Hepatic stellate cell (primary cell): ENCODE measurements at places on chromosomes 5 and 9.

DNA sequence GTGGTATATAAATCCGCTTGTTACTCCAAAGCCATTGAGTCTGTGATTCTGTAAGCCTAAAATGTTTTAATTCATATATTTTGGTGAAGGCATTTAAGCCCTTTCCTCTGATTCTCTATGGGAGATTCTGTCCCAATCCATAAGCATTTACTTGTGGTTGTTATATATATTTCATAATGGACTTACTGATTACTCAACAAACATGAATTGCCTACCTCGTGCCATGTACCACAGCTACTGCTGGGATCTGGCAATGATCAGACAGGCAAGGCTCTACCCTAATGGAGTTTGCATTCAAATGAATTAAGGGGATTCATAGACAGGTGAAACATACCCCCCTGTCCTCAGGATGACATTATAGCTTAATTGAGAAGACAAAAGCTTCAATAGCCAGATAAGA is 54.5 kb downstream of the C9orf152 start:
- no peak for DNase-seq

DNA sequence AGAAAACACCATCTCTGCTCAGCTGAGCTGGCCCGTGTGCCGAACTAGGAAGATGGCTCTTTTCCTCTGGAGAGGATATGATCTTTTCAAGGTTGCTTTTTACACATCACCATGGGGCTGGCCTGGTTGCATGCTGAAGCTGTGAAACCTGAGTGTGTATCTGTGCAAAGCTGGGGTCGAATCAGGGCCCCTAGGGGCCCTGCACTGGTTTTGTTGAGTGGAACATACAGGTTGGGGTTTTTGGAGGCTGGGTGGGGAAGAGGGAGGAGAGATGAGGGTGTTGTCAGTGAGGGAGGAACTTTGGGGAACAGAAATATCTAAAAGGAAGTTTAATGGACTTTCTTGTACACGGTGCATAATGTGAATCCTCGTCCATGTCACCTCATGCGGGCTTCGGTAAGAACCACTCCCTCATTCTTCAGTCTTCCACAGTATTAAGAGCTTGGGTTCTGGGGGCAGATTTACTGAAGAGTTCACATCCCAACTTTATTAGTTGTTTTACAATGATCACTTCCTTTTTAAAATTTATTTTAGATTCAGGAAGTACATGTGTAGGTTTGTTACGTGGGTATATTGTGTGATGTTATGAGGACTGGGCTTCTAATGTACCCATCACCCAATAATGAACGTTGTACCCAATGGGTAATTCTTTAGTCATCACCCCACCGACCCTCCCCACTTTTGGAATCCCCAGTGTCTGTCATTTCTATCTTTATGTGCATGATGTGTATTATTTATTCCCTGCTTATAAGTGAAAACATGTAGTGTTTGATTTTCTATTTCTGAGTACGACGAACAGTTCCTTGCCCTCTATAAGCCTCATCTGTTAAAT is 238.2 kb downstream of the NR3C1 start:
- DNase-seq: no peak

- peak; percentile 4 for DNase-seq
Measured at GRCh38 chr5:35230038-35230611, at the start of gene PRLR. Gene PRLR, minus strand, starts transcription at chr5:35230487. Its CDS starts 140,867 bp downstream, at chr5:35089620.

DNA sequence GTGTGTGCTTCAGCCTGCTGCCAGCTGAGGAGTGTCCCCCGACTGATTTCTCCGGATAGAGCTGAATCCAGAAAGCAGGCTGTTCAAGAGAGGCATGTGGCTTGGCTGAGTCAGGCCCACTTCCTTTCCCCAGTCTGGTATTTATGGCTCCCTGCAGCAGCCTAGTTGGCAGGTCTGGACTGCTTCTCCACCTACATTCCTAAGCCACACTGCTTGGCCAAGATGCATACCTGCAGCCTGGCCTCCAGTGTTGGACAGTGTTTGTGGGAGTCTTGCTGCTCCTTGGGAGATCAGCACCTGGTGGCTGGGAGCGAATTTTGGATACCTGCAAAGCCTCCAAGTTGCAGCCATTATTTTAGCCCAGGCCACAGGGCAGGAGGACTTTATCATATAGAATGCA is 670.8 kb downstream of the ACTL7B start:
- no peak for DNase-seq

DNA sequence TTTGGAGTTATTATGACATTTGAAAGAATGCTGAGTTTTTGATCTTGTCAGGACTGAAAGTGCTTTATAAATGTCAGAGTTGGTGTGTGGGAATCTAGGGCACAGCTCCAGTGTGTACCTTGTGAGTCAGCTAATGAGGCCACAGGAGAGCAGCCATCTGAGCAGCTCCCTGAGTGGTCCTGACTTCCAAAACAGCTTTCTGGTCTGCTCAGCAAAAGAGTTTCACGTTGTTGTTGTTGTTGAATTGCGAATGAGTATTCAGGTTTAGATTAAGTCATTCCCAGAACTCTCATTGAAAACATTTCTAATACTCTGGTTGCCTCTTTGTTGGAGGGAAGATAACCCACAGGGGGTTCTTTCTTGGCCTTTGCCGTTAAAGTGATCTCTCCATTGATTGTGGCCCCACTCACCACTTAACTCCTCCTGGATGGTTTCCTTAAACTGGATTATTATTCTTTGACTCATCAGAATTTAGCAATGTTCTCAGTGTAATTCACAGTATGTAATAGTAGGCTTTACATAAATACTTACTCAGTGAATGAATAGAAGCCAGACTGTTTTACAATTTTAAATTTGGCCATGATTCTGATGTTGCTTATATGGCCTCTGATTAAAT is 125.1 kb upstream of the SGCD start:
- no peak for DNase-seq

GRCh38 chr5:41707853-41708603 is 162.2 kb downstream of the OXCT1 start:
- peak; percentile 44 for DNase-seq

DNA sequence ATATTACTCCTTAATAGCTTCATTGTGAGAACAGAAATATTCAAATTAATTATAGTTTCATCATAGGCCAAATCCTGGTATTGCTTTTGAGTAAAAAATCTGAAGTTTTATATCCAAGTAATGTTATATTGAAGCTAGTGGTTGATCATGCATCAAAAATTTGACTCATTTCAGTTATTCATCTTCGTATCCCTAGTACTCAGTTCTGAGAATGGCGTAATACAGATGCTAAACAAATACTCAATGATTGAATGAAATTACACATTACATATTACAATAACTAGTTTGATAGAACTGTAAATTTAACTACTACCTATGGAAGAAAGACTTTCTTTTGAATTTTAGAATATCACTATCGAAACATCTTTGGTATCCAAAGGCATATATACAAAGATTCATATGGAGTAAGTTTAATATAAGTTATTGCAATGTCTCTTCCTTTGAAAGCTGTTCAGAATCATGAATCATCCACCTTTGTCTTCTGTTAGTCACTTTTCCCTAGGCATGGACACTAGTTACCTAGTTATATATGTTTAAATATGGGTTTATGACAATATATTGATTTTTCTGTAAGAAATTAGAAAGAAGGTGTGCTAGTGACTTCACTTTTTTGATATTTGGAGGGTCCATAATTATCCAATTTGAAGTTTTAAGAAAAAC is 5.0 kb upstream of the ZNF462 start:
- no peak for DNase-seq

GRCh38 chr9:76720245-76720644 is 44.0 kb upstream of the PCA3 start:
- DNase-seq: no peak

DNA sequence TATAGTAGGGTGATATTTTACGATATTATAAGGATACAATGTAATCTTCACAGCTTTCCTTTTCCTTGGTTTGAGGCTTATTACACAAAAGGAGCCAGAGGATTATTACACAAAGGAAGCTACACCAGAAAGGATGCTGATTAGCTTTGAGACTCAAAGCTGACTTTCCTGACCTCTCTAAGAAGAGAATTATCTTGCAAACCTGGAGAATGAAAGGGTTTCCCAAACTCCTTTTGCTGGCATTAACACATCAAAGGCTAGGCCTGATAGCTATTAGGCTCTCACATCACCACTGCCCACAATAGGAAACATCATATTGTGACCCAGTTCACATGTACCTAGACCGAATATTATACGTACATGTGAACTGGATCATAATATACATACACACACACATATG is 34.2 kb upstream of the CHD1 start:
- DNase-seq: no peak

- no peak for DNase-seq
Measured at GRCh38 chr5:115501464-115502210, 42.9 kb downstream of the FEM1C start.

DNA sequence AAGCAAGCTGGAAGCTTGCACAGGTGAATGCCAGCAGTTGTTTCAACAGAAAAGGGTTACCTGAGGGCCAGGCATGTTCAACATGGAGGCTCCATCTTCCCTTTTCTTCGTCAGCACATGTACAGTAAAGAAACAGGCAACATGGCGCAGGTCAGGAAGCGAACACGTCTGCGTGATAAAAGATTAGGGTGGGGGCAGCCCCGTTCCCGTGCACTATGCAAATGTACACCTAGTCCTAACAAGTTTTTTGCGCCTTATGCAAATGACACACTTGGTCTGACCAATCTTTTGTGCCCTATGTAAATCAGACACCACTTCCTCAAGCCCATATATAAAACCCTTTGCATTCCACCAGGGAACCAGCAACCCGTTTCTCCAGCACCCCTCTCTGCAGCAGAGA is 452.1 kb upstream of the PTPRD start:
- DNase-seq: no peak

DNA sequence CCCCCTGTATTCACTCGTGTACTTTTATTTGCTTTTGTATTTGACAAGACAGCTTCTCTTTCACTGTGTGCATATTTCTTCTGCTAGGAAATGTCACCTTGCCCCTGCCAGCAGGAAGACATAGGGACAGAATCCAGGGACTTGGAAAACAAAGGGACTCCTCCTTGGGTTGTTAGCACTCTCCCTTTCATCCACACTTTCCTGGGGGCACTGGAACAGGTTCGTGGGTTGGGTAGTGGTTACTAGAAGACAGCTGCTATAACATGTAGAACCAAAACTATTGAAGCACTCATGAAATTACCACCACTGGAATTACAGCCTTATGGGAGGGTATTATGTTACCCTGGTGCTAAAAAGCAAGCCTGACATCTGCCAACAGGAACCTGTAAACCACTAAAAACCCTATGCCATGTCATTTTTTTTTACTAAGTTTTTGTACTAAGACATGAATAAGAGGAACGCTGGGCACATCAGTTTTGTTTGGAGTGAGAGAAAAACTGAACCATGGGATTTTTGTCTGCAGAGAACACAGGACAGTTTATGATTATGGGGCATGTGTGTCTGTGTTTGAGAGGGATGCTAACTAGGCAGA is 4.7 kb upstream of the CCL28 start:
- no peak for DNase-seq

DNA sequence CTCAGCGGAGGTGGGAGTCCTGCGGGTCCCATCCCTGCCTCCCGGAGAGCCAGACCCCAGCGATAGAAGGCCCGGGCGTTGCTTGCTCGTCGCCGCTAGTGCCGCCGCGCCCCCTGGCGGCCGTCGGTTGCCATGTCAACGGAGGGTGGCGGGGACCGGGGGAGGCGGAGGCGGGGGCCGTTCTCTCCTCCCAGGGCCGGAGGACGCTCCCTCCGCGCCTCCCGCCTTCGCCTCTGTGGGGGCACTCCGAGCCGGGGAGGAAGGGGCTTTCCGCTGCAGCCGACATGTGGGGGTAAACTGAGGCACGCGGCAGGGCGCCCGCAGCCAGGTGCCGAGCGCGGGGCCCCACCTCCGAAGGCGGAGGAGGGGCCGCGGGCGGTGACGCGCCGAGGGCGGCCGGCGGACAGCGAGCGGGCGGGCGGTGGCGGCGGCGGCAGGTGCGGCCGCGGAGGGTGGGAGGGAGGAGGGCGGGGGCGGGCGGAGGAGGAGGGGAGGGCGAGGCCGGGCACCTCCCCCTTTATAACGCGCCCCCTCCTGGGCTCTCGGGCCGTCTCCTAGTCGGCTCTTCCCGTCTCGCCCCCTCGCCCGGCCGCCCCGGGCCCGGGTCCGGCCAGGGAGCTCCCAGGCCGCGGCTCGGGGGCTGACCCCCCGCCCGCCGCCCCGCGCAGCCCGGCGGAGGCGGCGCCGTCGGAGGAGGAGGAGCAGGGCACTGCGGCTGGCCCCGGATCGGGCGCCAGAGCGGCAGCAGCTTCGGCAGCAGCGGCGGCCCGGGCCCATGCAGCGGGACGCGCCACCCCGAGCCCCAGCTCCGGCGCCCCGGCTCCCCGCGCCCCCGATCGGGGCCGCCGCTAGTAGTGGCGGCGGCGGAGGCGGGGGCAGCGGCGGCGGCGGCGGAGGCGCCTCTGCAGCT is 556 bp upstream of the CDK9 start:
- DNase-seq: peak; percentile 96

DNA sequence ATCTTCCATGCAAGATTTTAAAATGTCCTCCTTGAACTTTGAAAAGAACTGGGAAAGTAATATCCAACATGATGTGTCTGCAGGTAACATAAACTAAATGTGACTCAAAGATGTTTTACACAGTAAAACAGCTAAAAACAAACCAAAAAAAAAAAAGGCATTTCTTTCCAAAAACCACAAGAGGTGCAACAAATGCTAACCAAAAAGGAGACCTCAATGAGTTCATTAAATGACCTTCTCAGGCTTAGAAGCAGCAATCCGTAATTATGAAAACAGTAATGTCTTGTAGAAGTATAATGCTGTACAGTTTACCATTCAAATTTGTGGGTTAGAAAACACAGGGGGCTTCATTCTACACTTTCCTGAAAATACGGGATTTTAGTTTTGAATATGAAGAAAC is 2.5 kb downstream of the RNF145 start:
- DNase-seq: no peak

DNA sequence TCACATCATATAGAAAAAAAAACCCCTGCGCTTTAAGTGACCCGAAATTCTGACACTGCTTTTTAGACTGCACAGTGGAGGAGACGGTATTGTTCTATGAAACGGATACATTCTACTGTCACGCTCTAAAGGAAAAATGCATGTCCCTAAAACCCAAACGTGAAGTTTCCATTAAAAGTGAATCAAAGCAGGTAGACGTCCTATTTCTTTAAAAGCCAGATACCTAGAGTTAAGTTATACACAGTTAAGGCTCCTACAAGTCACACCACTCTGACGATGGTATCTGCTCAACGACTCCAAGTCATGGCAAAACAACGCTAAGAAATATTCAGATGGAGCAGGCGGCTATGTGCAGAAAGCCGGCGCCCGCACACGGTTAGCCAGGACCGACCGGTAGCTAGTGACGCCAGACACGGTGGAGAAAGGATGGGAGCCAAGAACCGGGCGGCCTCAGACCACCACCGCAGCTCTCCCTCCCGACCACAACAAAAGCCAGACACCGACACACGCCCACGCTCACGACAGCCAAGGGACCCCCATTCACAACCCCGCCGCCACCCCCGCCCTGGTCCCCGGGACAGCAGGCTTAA is 734 bp downstream of the SKP1 start:
- DNase-seq: peak; percentile 27

GRCh38 chr5:1282131-1282992 is 12.5 kb downstream of the TERT start:
- DNase-seq: no peak
